T-helper 17 cell (primary cell): ENCODE measurements at places on chromosomes 7 and 10.

- no peak overlapping the region for H3K27ac ChIP-seq
- no peak overlapping the region for H3K4me3 ChIP-seq
- H3K4me1 ChIP-seq = peaks cover 3% of the 10 kb centered on the region
- H3K27me3 ChIP-seq = peaks cover 36% of the 10 kb centered on the region
Observed at GRCh38 chr10:14112056-14112455, 218.7 kb downstream of the FRMD4A start.

DNA sequence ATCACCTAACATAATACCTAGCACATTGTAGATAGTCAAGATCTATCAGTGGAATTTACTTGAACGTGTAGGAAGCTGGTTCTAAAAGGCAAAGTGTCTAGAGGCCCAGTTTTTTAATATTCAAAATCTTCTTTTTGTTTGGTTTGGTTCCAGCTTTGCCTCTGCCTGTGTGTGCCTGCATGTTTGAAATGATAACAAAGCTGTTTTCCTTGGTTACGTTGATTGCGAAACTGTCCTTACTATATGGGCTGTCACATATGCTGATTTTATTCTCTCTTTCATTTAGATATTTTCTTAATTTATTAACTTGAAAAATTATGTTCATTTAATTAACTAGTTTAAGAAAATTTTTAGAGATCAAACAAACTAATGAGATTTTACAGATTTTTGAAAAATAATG is 237.3 kb downstream of the SEMA3A start:
- no peaks in the 10 kb centered on the region for H3K36me3 ChIP-seq
- no peaks in the 10 kb centered on the region for H3K4me1 ChIP-seq
- no peak overlapping the region for H3K27ac ChIP-seq

GRCh38 chr10:132577350-132578003 is 39.9 kb downstream of the INPP5A start:
- H3K4me1 ChIP-seq = peaks cover 30% of the 10 kb centered on the region
- no peaks in the 10 kb centered on the region for H3K36me3 ChIP-seq
- no peak for DNase-seq
- no peak overlapping the region for H3K27ac ChIP-seq
- no peak overlapping the region for H3K4me3 ChIP-seq

GRCh38 chr7:50411332-50411731 is 38.8 kb downstream of the FIGNL1 start:
- H3K27ac ChIP-seq = peak overlapping the region; percentile 79
- H3K27me3 ChIP-seq = no peaks in the 10 kb centered on the region
- no peaks in the 10 kb centered on the region for H3K36me3 ChIP-seq
- no peak overlapping the region for H3K4me3 ChIP-seq
- no peak for DNase-seq
